ENCODE measurements at places on chromosomes 11 and 22.

DNA sequence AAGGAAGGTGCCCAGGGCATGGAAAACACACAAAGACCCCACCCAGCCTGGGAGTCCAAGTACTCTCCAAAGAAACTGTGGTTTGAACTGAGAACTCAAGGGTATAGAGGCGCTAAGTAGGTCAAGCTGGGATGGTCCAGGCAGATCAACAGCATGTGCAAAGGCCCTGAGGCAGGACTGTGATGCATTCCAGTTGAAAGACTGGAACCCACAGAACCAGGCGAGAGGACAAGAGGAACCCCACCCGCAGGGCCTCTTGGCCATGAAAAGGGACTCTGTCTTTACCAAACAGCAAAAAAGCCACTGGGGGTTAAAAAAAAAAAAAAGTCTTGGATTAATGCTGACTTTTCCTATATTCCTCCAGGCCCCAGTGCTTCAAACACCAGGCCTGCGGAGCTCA is 14.3 kb downstream of the CARD10 start:
- no peak for DNase-seq

- DNase-seq: no peak
Observed at GRCh38 chr11:13009476-13009920, 382 bp downstream of the RASSF10 start.

- DNase-seq: no peak
Observed at GRCh38 chr11:2831781-2832532, 53.6 kb downstream of the CDKN1C start.

- DNase-seq: no peak
Observed at GRCh38 chr11:134283461-134284230, 7.5 kb downstream of the GLB1L3 start.

All from NCI-H2081 (cell line).